Coronary artery (tissue), 2 donors: ENCODE measurements at places on chromosomes 5 and 9.

- DNase-seq = no peak
Observed at GRCh38 chr9:129272348-129273025, 94.4 kb upstream of the IER5L start.

DNA sequence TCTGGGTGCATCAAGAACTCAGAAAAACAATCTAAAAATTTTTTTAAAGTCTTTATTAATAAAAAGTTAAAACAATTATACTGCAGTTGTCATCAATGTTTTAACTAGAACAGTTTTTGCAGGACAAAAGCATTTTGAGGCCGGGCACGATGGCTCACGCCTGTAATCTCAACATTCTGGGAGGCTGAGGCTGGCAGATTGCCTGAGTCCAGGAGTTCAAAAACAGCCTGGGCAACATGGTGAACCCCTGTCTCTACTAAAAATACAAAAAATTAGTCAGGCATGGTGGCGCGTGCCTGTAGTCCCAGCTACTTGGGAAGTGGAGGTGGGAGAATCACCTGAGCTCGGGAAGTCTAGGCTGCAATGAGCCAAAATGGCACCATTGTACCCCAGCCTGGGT lies 5.2 kb upstream of the SPRY4 start:
- DNase-seq = no peak

- DNase-seq = no peak
Observed at GRCh38 chr9:73889023-73889422, 608.1 kb upstream of the RORB start.

DNA sequence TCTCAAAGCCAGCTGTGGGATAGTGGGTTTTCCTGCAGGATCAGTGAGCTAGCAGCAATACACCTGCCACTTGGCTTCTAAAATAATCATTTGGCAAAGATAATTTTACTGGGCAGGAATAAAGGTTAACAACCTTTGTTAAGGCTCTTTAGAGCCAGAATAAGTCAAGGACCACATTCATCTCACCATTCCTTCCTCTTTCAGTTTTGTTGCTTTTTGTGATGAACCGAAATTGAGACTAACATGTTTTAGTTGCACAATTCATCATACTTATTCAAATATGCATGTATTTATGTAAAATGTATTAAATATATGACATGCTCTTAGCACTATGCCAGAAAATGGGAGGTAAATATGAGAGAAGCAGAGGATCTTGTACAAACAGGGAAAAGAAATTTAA lies 824.4 kb upstream of the TYRP1 start:
- no peak for DNase-seq

- no peak for DNase-seq
Observed at GRCh38 chr9:114888607-114889006, 41.8 kb downstream of the TNFSF8 start.

DNA sequence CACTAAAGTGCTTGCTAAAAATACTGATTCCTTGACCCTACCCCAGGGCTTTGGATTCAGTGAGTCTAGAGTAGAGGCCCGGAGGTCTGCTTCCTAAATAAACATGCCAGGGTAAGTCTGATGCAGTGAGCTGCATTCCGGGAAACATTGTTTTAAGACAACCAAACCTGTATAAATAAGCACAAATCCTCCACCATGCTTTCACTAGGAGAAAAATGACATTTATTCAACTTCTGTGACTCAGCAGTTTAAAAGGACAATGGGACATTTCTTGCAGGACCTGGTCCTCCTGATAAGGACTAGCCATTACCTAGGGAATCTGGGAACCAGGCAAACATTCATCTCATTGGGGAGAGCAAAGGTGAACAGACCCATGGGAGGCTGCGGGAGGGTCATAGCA lies 335.3 kb downstream of the MLLT3 start:
- DNase-seq = no peak

- DNase-seq = no peak
Observed at GRCh38 chr5:181069767-181070491, 29.9 kb downstream of the BTNL9 start.

DNA sequence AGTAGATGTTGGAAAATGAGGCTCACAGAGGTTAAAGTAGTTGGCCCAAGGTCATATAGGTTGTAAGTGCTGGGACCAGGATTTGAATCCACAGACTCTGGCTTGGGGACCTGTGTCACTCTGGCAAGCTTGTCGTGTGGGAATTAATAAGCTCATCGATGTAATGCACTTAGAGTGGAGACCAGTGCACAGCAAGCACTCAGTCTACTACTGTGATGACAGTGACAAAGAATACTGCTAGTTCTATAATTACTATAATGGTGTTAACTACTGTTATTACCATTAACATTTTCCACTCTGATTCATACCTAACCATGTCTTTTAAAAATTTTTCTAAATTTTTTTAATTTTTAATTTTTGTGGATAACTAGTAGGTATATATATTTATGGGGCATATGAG lies 12.8 kb downstream of the PAM start:
- DNase-seq = no peak

DNA sequence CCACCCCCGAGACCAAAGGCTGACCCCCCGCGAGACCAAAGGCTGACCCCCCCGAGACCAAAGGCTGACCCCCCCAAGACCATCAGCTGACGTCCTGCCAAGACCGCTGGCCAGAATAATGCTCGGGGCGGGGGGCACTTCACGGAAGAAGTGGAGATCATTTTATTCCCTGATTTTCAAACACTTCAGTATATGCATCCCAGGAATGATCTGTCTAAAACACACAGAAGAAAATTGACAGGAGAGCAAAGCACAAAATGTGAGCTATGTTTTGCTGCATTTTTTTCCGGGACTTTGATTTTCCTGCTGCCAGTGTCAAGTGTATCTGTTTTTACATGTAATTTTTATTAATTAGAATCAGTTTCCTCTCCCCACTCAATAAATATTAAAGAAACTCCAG lies 67.1 kb downstream of the ADAMTS2 start:
- no peak for DNase-seq

DNA sequence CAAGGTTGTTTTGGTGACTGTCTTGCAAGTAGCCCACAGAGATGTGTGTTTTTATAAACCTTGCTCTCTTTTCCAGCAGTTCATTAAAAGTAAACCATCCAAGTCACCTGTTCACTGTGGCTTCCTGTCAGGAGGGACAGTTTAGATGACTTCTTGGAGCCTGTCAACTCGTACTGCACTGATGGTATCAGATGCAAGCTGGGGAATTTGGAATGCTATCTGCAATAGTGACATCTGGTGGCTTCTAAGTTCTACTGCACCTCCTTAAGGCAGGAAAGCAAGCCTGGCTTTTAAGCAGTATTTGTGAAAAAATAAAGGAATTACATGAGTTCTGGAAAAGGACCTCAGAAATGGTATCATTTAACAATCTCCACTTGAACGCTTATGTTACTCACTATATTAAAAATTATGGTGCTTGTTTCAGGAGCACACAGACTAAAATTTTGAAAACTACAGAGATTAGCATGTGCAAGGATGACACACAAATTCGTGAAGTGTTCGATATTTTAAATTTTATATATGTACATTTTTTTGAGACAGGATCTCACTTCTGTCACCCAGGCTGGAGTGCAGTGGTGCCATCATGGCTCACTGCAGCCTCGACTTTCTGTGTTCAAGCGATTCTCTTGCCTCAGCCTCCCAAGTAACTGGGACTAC lies 164.0 kb downstream of the TTC39B start:
- no peak for DNase-seq

DNA sequence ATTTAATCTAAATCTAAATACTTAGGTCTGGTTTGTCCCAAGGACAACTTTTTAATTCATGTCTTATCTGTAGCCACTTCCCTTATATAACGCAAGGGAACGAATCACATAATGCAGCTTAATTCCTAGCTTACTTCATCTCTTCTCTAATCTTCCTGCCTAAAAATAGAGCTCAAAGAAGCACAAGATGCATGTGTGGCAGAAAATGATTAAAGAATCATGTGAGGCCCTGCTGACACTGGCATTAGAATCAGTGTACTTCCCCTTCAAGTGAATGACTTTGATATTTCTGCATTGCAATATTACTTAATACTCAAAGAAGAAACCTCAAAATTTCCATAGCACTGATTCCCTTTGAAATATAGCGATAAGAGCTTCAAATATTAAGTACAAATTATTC lies 317.9 kb upstream of the FTMT start:
- no peak for DNase-seq

- DNase-seq = no peak
Observed at GRCh38 chr9:6788162-6789016, 30.6 kb downstream of the KDM4C start.

- no peak for DNase-seq
Observed at GRCh38 chr9:8254541-8254940, 455.0 kb upstream of the DMAC1 start.
